Stimulated activated CD8-positive, alpha-beta memory T cell treated with anti-CD3 and anti-CD28 coated beads, Interleukin-15, amount 100 ng/mL, for 48 hours (primary cell): ENCODE measurements at places on chromosomes 1 and 21.

GRCh38 chr1:150233359-150234308, 2.3 kb downstream of the ANP32E start:
- peak; percentile 21 for DNase-seq

DNA sequence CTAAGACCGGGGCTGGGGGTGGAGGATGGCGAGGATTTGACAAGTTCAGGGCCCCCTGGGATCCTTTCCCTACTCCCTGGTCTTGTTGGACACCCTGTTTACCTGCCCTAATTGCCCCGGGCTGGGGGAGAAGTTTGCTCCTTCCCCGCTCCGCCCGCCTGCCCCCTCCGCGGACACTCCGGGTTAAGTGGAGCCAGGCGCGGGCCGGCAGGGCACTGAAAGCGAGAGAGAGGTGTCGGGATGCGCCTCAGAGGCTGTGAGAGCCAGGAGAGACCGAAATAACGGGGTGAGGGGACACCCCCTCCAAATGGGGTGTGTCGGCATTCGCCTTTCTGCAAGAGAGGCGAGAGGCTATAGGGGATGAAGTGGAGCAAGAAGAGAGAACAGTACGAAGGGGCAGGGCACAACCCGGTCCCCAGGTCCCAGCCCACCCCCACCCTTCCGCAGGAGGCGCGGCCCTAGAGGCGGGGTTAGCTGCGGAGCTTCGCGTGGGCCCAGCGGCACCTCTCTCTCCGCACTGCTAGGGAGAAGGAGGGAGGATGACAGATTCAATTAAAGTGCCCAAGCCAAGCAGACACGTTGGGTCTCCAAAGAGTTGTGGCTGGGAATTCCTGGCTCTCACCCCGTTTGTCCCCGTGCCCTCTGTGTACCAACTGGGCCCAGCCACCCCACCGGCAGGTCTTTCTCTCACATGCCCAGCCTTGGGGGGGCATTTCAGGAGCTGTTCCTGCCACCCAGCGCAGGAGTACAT, 3.8 kb downstream of the EFNA3 start:
- no peak for DNase-seq

- no peak for DNase-seq
Measured at GRCh38 chr1:39145331-39145965, 59.0 kb upstream of the MACF1 start.

GRCh38 chr1:202159534-202160371, 649 bp downstream of the PTPN7 start:
- DNase-seq, result peak; percentile 72

DNA sequence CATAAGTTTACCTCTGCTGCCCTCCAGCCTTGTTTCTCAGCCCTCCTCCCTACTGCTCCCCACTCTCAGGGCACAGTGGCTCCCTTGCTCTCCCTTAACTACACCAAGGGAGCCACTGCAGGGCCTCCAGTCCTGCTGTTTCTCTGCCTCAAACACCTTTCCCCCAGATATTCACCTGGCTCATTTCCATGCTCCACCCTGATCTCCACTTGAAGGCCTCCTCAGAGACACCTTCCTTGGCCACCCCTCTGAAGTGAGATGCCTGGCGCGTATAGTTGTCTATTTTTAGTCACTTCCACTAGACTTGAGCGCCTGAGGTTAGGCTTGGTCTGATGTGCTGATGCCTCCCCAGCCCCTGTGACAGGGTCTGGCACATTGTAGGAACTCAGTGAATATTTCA, 34.9 kb downstream of the SEC16B start:
- no peak for DNase-seq
